ENCODE measurements at places on chromosomes 6 and 20.

DNA sequence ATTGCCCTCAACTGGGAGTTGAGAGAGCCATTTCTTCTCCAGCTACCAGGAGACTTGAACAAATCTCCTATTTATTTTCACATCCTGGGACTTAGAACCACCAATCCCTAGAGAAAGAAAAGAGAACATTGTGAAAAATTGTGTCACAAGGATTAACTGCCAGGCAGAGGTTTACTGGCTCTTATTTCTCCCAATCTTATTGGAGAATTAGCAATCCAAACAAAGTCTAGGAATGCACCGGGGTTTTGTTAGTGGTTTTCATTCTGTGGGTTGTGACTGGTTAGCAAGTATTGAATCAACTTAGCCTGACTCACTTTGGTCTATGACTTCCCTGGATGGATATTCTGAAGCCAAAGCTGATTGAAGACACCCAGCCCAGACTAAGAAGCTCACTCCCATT, 21.2 kb upstream of the ENPP5 start:
- no peak for DNase-seq

GRCh38 chr20:1322511-1323245, 6.3 kb downstream of the SDCBP2 start:
- no peak for DNase-seq

- DNase-seq = no peak
Measured at GRCh38 chr6:167757249-167757648, 69.5 kb upstream of the AFDN start.

- no peak for DNase-seq
Measured at GRCh38 chr6:130143709-130144108, 79.0 kb downstream of the SAMD3 start.

GRCh38 chr6:166073082-166073481, 94.6 kb downstream of the TBXT start:
- no peak for DNase-seq

DNA sequence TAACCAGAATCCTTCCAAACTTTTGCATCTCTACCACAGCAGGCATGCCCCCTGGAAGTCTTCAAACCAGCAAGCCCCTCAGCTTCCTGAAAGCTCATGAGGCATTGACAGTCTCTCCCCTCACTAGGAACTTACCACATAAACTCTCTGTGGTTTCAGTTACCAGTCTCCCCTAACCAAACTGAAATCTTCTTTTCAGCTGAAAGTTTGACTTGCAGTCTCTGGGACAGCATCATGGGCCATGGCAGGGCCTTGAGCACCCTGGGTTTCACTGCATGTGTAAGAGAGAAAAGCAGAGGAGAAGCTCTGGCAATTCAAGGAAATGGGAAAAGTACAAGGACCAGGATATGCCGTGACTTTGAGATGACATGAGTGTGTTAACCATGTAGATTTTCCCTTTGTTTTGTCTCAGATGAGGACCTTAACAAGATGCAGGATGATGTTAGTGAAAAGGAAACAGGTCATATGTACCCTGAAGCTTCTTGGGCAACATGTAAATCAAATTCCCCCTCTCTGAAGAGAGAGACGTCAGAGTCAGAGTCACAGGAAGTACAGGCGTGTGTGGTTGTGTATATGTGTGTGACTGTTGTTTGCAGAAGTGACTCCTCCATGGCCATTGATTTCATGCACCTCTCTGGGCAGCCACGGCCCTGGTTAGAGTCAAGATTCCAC, 106.3 kb downstream of the TNFRSF21 start:
- no peak for DNase-seq

DNA sequence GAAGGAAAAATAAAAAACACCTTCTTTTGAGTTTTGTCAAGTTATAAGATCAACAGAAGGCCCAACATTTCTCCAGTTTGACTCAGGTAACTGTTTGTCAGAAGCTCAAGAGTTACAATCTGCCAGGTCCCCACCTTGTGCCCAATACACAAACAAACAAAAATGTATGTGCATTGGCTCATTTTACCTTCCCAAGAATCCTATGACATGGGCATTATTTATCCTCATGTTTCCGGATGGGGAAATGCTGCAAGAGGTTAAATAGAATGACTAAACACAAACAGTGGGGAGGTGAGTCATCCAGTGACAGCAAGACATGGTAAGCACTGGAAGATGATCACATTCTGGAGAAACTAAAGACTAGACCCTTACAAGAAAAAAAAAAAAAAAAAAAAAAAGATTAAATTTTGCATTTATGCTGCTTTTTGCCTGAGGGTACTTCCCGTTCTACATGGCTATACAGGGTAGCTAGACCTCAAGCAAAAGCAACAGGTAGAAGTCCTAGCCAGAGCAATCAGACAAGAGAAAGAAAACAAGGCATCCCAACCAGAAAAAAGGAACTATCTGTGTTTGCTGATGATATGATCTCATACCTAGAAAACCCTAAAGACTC, 23.6 kb upstream of the ANKRD60 start:
- no peak for DNase-seq

DNA sequence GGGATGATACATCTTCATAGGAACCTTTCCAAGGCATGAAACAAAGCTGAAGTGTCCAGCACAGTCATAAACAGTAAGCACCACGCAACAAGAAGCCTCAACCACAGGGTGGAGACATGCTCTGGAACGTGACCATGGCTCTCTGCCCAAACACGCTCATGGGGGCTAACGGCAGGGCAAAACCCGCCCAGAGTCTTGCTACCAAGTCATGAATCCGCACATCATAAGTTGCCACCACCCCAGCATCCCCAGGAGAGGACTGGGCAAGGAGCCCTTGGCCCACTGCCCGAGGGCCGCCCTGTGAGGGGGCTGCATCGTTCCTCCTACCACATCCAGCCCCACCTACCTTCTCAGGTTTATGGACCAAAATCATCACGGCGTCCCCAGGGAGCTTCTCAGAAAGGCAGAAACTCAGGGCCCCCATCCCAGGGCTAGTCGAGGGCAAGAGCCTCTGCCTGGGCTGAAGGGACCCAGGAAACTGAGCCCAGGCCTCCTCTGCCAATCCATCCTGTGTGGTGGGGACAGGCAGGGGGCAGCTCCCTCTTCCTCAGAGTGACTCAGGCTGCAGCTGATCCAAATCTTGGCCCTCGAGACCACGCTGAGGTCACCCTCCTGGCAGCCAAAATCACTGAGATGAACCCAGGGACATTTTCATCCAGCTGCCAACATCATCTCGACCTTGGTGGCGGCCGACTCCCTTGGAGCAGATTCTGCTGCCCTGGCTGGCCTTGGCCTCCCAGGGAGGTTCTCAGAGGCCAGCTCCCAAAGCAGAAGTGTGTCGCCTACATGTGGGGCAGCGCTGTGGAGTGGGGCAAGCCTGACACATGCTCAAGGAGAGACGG, 42.6 kb downstream of the BMP7 start:
- no peak for DNase-seq

- DNase-seq = no peak
Measured at GRCh38 chr6:11614534-11615213, 77.1 kb downstream of the TMEM170B start.

GRCh38 chr6:98443633-98444032, 390.7 kb upstream of the POU3F2 start:
- no peak for DNase-seq

DNA sequence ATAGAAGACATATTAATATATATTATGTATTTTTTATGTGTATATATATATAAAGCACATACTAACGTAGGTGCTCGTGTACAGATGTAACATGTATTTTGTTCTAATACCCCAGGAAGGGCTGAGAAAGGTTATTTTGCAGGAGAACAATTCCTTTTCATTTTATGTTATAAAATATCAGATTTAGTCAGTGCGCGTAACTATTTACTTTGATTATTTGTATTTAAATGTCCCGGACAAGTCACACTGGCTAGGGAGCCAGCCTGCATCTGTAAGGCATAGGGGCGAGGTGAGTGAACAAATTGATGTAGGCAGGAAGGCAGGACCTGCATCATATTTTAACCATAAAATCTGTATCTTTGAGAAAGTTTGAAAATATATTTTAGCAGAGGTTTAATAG, 74.1 kb downstream of the BMP7 start:
- DNase-seq = no peak

- DNase-seq = no peak
Measured at GRCh38 chr20:19725814-19726525, 32.1 kb upstream of the RIN2 start.

GRCh38 chr6:1325461-1326309, 13.8 kb downstream of the FOXQ1 start:
- DNase-seq = no peak

DNA sequence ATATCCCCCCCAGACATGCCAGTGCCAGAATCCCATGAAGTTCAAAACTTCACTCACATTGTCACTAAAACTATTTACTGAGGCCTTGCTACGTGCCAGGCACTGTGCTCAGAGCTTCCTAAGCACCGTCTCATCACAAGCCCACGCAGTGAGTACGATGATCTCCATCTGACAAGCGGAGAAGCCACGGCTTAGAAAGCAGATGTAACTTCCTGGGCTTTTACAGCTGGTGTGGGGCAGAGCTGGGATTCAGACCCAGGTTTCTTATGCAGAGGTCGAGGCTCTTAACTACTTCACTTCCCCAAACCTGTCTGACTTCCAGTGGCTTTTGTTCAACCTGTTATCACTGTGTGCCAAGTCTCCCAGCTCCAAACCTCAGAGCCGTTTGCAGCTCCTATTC, 8.3 kb downstream of the MDGA1 start:
- no peak for DNase-seq

DNA sequence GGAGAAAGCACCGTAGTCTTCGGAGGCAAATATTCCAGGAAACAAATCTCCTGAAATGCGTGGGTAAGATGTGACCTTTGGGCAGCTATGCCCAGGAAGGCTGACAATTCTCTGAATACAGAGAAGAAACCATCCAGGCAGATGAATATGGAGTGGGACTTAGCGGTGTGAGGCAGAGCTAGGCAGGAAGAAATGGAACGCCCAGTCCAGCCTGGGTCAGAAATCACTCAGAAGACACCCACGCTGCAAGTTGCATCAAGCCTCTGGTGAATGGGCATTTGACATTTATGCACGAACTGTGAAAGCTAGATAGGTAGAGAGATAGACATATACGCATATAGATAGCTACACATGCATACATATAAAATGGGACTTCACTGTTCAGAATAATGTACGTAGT, 498.5 kb downstream of the QKI start:
- DNase-seq = no peak

- DNase-seq = peak; percentile 79
Measured at GRCh38 chr6:27146706-27147505, 100.6 kb upstream of the PRSS16 start.

DNA sequence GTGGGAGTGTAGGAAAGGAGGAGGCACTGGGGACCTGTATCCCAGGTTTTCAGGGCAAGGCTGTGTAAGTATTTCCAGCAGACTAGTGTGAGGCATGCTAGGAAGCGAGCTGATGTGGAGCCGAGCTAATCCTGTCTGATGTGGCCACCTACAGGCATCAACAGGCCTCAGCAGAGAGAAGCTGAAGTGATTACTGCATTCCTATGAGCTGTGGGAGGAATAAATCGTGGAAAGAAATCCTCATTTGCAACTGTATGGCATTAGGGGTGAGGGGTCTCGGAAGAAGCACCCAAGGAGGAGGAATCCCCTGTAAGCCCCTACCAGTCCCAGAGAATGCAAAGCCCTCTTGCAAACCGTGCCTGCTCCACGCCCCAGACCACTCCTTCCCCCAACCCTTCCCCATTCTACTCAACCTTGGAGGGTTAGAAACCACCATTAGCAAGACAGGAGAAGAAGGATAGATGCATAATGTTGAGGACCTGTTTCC, 41.6 kb downstream of the C6orf15 start:
- DNase-seq = peak; percentile 62

- DNase-seq = no peak
Measured at GRCh38 chr6:46795816-46796215, 2.6 kb downstream of the MEP1A start.

DNA sequence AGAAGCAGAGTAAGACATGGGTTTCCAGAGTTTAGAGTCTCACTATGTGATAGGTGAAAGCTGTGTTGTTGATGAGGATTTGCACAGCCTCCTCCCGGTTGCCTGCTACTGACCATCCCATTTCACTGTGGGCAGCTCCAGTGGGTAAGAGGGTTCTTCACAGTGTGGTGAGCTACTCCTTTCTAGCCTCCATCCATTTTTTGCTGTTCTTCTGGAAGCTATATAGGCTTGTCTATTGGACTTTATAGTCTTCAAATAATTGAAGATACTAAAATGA, 13.4 kb downstream of the UST start:
- no peak for DNase-seq

DNA sequence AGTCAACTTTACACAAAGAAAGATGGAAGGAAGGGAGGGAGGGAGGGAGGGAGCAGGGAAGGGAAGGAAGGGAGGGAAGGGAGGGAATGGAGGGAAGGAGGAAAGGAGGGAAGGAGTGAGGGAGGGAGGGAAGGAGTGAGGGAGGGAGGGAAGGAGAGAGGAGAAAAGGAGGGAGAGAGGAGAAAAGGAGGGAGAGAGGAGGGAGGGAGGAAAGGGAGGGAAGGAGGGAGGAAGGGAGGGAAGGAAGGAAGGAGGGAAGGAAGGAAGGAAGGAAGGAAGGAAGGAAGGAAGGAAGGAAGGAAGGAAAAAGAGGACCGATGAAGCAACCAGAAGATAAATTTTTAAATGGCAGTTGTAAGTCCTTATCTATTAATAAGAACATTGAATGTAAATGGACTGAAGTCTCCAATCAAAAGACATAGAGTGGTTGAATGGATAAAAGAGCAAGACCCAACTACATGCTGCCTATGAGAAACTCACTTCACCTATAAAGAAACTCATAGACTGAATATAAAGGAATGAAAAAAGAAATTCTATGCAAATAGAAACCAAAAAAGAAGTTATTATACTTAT, 5.7 kb upstream of the DEFB129 start:
- DNase-seq = no peak

DNA sequence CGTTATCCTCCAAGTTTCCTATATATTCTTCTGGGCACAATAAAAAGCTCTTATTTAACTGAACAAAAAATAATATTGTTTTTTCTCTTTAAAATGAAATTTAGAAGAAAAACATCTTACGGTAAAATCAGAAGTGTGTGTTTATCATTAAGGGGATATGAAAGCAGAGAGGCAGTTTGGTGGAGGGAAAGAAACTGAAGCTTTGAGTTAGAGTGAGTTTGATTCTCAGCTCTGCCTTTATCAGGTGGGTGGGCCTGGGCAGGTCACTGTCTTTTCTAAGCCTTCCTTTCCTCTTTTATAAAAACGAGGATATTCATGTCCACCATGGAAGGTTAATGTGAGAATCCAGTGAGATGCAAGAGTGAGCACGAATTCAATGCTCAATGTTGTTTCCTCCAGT, 379.8 kb upstream of the CNR1 start:
- no peak for DNase-seq

DNA sequence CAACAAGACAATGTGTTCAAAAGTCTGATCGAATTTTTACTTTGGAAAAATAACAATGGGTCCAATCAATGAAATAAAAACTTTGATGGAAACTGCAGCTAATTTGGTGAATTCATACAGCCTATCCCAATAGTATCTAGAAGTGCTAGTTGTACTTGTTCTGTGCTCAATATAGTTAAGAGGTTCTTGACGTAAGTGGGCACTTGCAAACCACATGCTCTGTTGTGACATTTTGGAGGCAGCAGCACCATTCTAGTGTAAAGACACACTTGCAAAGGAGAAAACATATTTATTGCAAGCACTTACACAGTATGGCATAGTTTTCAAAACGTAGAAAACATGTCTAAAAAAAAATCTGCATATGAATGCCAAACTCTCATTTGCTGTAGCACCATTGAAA, 6.7 kb upstream of the KLHL31 start:
- no peak for DNase-seq

Data from caudate nucleus (tissue), 63 donors.